ENCODE measurements at places on chromosomes 5 and 9.

DNA sequence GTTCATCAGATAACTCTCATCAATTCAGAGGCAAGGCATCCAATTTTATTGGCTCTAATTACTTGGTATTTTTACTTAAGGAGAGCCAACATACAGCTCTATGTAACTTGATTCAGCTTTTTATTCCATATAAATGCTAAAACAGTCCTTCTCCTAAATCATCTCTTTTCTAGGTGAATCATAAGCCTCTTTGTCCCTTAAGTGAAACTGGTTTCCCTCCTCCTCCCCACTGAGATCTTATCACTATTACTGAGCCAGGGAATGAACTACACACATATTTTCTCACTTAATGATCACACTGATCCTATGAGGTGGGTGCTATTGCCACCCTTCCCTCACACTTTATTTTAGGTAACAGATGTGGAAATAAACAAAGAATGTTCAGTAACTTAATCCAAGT, 1143.8 kb downstream of the MAT2B start:
- DNase-seq: peak; percentile 22

GRCh38 chr5:126139773-126140172, 283.4 kb upstream of the GRAMD2B start:
- peak; percentile 19 for DNase-seq

DNA sequence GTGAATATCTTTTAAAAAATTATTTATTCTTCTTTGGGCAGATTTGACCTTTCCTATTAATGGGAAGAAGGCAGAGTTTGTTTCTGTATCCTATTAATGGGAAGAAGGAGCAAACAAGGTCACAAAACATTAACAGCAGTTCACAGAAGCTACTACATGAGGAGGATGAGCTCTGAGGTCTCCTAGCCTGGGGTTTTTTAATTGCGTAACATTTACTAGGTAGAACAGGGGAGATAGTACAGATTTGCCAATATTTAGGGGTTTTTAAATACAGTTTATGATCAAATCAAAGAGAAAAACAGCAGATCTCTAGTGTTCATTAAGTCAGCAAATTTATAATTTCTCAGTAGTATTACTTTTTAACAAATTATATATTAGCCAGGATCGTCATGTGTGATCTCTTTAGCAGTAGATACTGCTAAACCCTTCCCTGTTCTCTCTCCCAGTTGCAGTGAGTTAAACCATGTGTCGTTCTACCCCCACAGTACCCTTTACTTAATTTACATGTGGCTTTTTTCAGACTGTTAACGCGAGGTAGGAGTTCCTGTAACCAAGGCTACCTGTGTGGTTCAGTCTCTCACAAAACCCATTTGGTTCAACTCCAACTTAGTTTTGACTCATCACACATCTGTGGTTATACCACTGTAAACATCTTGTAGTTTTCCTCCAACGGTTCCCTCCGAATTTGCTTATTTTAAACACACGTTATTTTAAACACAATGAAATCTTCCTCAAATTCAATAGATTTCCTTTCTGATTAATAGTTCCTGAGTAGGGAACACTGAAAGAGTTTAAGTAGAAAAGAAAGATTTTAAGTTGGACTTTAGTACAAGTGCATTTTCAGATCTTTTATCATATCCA, 13.3 kb downstream of the SLC25A46 start:
- no peak for DNase-seq

DNA sequence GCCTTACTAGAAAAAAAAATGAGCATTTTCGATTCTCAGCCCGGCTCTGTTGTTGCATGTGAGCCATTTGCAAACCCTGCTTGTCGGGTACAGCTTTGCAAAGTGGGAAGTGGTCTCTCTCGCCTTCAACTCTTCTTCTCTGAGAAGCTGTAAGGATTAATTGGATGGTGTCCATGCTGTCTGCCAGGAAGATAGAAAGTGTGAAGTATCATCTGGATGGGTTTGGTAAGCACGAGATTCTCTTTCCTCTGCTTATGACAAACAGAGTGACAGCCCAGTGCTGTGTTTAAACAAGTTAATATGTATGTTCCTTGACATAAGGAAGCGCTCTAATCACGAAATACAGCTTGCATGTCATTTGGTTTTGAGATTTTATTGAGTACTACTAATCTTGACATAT, 109.1 kb upstream of the SPATA31D4 start:
- no peak for DNase-seq

DNA sequence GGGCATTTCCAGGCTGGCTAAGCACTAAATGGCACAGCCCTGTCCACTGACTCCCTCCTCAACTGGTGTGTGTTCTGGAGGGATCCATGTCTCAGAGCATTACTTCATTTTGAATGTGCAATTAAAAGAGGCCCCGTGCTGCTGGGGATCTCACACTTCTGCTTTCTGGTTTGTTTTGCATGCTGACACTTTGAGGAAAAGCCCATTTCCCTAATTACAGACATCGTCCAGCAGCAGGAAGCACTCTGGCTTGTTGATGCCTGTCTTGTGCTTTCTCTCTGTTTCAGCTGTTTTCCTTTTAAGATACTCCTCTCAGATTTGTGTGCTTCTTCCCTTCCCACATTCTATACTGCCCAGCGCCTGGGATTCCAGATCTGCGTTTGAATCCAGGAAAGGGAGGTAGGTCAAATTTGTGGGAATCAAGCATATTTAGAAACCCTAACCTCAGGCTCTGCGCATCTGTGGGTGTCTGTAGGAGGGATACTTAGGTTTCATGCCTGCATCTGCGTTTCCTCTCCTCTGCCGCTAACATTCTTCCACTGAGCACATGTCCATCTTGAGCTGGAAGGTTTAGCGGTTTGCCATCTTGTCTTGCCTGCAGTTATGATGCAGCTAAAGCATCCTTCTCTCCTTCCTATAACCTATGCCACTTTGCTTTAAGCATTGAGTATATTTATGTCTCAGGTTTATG, 25.7 kb downstream of the SYK start:
- no peak for DNase-seq

DNA sequence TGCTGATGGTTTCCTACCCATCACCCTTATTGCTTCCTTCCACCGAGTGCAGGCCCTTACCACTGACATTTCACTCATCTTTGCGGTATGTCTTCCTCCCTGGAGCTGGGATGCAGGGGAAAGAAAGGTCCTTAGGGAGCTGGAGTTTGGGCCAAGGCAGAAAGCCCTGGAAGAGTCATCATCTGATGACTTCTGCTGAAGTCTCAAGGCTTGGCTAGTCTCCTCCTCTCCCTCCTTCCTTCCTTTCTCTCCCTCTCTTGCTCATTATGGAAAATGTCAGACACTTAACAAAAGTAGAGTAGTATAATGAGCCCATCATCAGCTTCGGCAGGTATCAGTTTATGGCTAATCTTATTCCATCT, 40.0 kb downstream of the LARP1 start:
- no peak for DNase-seq

- DNase-seq: no peak
Observed at GRCh38 chr5:137273511-137273910, 225.6 kb downstream of the SPOCK1 start.

- DNase-seq: no peak
Observed at GRCh38 chr9:136554870-136555269, 9.0 kb upstream of the NOTCH1 start.

DNA sequence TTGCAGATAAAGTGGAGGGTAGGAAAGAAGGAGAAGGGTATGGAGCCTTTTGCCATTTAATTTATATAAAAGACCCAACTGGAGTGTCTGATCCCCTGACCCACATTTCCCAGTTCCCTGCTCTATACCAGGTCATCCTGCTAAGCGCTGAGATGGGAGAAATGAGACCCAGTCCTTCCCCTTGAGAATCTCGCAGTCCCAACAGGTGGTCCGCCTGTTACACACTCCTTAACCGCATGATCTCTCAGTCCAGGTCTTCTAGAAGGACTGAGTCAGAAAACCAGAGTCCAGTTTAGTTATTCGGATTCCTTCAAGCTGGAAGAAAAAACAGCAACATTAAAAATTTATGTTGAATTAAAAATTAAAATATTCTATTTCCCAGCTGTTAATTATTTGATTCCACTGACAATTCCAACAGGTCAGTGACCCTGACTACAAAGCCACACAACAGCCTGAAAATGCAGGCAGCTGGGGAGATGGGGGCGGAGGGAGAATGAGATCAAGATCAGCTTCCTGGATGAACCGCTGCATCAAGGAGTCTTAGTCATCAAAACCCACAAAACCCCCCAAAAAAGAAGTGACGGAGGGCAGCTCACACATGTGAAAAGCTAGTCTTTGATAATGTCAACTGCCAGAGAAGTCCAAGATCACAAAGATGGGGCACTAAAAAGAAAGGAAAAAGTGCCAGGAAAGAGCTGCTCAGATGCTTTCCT, 44.0 kb downstream of the GGTA1 start:
- DNase-seq: no peak

GRCh38 chr5:16880547-16880946, 55.5 kb downstream of the MYO10 start:
- no peak for DNase-seq

- no peak for DNase-seq
Observed at GRCh38 chr9:125359011-125359410, 97.4 kb downstream of the GAPVD1 start.

DNA sequence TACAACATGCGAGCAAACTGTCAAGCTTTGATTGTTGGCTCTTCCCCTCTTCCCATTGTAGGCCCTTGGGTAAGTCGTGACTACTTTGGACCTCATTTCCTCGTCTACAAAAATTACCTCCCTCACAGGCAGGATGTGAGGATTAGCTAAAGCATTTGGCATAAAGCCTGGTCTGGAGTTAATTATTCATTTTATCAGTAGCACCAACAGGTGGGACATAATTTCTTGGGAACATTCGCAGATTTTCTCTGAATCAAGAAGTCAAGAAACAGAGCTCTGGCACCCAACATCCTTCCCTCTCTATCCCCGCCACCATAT, 39.9 kb upstream of the SEMA6A start:
- DNase-seq: no peak

DNA sequence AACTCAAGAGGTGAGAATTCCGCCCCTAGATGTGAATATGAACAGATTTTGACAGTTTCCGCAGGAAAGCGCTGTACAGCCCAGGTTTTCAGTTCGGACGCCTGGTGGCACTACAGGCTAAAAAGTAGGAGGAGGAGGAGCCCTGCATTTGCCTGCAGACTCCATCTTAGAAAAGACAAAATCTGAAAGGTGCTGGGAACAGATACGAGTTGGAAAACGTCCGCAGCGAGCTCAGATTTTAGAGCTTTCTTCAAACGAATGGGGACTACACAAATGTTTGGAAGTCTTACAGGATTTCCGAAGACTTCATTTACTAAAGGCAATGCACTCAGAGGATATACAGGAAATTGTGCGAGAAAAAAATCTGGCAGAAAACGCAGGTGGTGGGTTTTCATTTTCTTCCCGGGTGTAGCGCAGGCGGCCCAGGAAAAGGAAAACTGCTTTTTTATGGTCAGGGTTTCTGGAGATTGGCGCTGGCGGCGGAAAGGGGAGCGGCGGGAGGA, 9.9 kb upstream of the PCDHB2 start:
- no peak for DNase-seq

- DNase-seq: no peak
Observed at GRCh38 chr9:129834489-129835127, 467 bp downstream of the C9orf78 start.

GRCh38 chr5:161134956-161135355, 282.9 kb upstream of the ATP10B start:
- no peak for DNase-seq

- peak; percentile 70 for DNase-seq
Observed at GRCh38 chr9:92147030-92147851, 32.0 kb upstream of the SPTLC1 start.

DNA sequence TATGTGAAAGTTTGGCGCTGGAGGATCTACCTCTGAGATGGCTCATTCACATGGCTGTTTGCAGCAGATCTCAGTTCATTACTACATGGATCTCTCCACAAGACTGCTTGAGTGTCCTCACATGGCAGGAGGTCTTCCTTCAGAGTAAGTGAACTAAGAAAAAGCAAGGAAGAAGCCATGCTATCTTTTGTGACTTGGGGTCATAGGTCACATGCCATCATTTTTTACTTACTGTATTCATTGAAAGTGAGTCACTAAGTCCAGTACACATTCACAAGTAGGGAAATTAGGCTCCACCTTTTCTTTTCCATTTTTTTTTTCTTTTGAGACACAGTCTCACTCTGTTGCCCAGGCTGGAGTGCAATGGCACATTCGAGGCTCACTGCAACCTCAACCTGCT, 8.7 kb upstream of the CDKN2AIPNL start:
- no peak for DNase-seq

DNA sequence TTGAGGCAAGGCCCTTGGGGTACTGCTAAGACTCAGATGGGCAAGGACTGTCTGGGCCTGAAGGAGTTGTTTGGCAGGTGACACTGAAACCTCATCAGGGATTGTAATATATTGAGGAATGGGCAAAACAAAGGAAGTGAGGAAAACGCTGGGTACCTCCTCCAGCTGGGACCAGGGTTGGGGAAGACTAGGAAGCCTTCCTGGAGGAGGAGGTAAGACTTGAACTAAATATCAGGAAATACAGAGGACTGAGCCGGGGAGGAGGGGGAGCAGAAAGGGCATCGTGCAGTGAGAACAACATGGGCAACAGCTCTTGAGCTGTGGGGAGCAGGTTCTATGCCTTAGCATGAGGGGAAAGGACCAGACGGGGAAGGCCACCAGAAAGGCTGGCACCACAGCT, 144.0 kb downstream of the GABBR2 start:
- no peak for DNase-seq

- DNase-seq: no peak
Observed at GRCh38 chr5:159937580-159937979, 21.3 kb downstream of the ADRA1B start.

GRCh38 chr5:78771260-78772205, 123.0 kb upstream of the LHFPL2 start:
- DNase-seq: no peak

- no peak for DNase-seq
Observed at GRCh38 chr9:26266146-26266793, 588.0 kb upstream of the TUSC1 start.

DNA sequence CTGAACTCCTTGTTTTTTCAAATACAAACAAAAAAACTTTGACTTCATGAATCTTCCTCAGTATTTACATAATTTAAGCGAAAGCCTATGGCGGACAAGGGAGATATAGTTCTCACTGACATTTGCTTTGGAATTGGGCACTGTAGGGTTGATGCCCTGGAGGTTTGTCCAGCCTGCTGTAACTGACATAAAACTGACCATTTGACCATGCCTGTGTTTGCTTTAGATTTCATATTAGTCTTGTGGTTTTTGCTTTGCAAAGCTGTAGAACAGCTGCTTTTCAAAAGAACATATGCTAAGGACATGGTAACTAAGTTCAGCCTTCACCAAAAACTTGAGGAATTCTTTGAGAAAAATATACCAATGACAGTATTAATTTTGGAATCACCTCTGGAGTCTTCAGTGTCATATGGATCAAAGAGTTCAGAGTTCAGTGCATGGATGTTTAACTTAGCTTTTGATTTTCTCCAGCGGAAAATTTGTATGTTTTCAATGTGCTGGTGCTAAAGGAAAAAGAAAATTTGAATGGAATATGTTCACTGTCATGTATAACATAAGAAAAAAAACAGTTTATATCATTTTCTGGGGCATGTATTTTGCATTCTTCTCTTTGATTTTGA, 1013.1 kb downstream of the NR2F1-AS1 start:
- no peak for DNase-seq

DNA sequence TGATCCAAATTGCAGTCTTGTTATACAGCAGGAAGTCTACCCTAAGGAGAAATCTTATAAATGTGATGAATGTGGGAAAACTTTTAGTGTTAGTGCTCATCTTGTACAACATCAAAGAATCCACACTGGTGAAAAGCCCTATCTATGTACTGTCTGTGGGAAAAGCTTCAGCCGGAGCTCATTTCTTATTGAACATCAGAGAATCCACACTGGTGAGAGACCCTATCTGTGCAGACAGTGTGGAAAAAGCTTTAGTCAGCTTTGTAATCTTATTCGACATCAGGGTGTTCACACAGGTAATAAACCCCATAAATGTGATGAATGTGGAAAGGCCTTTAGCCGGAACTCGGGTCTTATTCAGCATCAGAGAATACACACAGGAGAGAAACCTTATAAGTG, 10.4 kb downstream of the ZNF189 start:
- no peak for DNase-seq

All from umbilical cord (tissue), 2 donors.